ENCODE measurements at places on chromosomes 13 and 19. TPM values are rescaled to one million over a fixed set of nuclear protein-coding genes. Genes with fewer than 3 reads are reported as not detected.
A peak's percentile ranks its signal among the peaks of the same experiment; 100 is the strongest.

The CRLF1 gene
- total RNA-seq, result 1.0 TPM

The KIRREL2 gene
- total RNA-seq, result 1.4 TPM

The SYT3 gene
- 0.77 TPM for total RNA-seq

The EDNRB gene
- 3.0 TPM for total RNA-seq

The IZUMO2 gene
- not detected for total RNA-seq

DNA sequence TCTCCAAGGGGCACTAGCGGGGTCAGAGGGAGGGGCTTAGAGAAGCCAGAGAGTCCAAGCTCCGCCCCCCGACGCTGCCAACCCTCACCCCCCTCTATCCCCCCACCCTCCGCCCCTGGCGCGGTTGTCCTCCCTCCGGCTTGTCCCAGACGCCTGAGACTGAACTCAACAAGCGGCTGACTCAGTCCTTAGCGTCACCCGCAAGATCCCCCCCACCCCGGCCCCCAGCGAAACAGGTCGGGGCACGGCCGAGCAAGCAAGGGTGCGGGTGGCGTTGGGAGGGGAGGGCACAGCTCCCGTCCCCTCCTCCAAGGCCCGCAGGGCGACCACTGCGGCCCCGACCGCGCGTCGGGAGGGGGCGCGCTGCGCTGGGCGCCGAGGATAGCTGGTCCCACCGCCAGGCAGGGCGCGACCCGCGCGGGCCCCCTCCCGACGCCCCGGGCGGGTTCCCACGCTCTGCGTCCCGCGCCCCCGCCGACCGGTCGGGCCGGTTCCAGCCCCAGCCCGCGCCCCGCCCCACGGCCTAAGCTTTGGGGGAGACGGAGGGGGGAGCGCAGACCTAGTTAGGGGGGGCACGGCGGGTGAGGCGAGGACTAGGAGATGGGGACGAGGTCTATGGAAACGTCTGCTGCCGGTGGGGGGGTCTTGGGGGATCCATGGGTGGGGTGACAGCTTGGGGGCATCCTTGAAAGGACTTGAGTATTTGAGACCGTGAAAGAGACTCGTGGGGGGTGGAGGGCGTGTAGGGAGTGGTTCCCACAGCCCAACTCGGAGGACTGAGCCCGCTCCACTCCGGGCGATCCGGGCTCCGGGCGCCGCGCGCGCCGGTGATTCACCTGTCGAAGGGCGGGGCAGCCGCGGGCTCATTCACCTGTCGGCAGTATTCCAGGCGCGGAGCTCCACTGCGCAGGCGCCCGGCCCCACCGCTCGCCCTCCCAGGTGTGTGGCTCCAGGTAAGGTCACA lies 5.1 kb downstream of the NOTCH3 start:
- peak; percentile 74 for DNase-seq

GRCh38 chr19:17454576-17455071 lies 6.1 kb downstream of the NXNL1 start:
- DNase-seq, result no peak

- no peak for DNase-seq
These were observed 6.8 kb downstream of the ELL start for GRCh38 chr19:18514800-18515682.

DNA sequence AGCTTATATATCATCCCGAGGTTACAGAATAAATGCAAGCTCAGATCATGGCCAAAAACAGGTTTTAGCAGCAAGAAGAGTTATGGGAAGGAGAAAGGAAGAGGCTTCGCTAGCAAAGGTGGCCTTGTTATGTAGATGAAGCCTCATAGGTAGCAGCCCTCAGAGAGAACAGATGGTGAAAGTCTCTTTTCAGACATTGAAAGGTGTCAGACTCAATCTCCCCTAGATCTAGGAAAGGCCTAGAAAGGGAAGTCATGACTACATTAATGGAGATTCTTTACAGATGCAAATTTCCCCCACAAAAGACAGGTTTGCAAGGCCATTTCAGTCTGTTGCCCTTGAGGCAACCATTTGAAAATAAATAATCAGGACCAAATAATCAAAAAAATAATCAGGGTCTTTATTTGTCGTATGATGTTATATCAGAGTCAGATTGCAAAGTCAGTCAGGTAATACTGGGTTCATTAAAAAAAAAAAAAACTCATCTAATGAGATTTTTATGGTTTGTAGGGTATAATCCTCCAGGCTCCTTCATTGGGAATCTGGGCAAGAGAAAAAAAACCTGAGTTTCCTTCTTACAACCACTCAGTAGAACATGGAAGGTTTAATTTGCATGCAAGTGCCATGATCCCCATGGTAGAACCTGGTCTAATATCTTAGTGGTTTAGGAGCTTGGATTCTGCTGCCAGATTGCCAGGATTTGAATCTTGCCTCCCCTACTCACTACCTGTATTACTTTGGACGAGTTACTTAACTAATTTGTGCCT lies 50.8 kb upstream of the HTR2A start:
- DNase-seq, result no peak

DNA sequence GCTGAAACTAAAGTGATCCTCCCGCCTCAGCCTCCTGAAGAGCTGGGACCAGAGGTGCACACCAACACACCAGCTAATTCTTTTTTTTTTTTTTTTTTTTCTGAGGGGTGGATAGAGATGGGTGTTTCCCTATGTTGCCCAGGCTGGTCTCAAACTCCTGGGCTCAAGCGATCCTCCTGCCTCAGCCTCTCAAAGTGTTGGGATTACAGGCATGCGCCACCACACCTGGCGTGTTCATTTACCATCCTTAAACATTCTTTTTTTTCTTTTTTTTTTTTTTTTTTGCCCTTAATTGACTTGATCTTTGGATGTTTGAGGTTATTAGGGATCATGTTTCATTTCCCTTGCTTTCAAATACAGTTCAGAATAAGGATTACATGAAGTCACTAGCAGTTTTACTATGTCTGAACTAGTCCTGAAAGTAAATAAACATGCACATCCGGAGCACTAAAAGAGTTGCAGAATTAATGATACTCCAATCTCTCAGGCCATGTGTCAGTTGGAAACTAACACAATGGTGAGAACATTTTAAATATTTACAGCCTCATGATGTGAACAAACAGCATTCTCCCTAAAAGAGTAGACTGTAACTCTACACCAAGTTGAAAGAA lies 10.2 kb downstream of the UTP14C start:
- DNase-seq, result no peak

GRCh38 chr13:110197026-110197425 lies 109.9 kb downstream of the COL4A1 start:
- no peak for DNase-seq

- DNase-seq, result no peak
These were observed 20.7 kb downstream of the TNFSF11 start for GRCh38 chr13:42594481-42595252.

GRCh38 chr13:112967686-112968379 lies 1.2 kb upstream of the MCF2L start:
- no peak for DNase-seq

GRCh38 chr13:21060338-21061028 lies 903 bp downstream of the LATS2 start:
- DNase-seq, result peak; percentile 53

GRCh38 chr19:291561-292280 lies 518 bp upstream of the PLPP2 start:
- DNase-seq, result no peak

- DNase-seq, result no peak
These were observed 2625.6 kb upstream of the PCDH20 start for GRCh38 chr13:64041296-64041695.

GRCh38 chr19:1250437-1251260 lies 2.3 kb downstream of the MIDN start:
- no peak for DNase-seq

GRCh38 chr13:28890712-28891111 lies 70.6 kb downstream of the MTUS2 start:
- no peak for DNase-seq

DNA sequence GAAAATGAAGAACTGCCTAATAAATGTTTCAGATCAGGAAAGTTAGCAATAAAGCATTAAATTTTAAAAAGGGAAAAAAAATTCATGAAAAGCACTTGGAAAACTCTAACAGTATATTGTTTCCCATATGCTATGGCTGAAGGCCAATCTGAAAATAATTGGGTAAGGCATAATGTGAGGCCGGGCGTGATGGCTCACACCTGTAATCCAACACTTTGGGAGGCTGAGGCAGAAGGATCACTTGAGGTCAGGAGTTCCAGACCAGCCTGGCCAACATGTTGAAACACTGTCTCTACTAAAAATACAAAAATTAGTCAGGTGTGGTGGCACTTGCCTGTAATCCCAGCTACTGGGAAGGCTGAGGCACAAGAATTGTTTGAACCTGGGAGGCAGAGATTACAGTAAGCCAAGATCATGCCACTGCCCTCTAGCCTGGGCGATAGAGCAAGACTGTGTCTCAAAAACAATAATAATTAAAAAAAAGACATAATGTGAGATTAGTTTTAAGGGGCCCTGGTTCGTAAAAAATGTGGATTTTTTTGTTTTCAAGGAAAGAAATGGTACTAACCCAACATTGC lies 15.2 kb downstream of the INTS6 start:
- no peak for DNase-seq

DNA sequence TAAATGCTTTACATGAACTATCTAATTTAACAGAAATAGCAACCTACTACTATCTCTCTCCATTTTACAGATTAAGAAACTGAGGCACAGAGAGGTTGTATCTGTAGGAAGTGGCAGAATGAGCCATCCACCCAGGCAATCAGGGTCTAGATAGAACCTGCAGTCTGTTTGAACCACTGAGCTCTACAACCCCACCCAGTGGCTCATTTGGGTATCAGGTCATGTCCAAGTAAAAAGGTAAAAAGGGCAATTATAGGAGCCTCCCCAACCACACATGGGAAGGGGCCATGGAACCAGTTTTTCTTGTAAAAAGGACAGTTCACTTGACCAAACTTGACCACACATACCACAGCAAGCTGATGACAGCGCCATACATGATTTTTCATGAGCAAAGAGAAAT lies 92.9 kb upstream of the SGCG start:
- DNase-seq, result no peak

Measured in mesothelial cell of epicardium (in vitro differentiated cells).